Left lung (tissue), 14 donors: ENCODE measurements at places on chromosomes 5 and 9. TPM values are rescaled to one million over a fixed set of nuclear protein-coding genes. Genes with fewer than 3 reads are reported as not detected.

OCLN gene
- 124 TPM for total RNA-seq

DMRT3 gene
- not detected for total RNA-seq

- DNase-seq, result peak; percentile 83
Observed at GRCh38 chr9:128072144-128073021, 4.4 kb downstream of the SLC25A25 start.

- DNase-seq, result no peak
Observed at GRCh38 chr5:75023368-75024159, 28.8 kb downstream of the GCNT4 start.

DNA sequence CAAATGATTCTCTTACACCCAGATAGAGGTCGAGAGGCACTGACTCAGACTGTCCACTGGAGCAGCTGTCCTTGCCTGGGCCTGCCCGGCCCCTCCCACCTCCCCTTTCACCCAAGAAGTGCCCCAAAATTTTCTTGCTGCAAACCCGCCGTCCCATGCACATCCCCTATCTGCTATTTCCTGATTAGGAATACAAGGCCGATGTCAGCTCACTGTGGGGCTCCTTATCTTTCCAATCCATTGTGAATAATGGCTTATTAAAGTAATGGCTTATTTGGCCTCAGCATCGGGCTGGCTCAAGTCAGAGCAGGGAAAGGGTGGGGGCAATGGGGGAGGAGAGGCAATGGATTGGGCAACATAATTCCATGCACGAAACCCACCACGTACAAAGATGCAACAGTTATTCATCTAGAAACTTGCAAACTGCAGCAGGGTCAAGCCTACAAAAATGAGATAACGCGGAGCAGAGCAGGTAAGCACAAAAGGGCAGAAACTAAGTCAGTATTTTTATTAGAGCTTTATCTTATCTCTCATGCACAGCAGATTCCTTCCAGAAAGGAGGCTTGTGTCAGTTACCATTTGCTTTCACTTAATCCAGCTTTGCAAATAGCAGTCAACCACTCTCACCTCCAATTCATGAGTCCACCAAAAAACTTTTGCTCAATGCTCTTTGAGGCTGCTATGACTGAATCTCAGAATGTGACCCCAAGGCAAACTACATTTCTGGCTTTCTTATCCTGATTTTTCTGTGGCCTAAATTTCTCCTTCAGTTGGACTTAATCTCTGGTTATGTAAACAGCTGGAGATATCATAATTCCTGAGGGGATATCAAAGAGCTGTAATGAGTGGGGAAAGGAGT lies 138.2 kb upstream of the OSMR start:
- DNase-seq, result no peak

GRCh38 chr9:14215614-14216013 lies 98.3 kb downstream of the NFIB start:
- DNase-seq, result no peak

DNA sequence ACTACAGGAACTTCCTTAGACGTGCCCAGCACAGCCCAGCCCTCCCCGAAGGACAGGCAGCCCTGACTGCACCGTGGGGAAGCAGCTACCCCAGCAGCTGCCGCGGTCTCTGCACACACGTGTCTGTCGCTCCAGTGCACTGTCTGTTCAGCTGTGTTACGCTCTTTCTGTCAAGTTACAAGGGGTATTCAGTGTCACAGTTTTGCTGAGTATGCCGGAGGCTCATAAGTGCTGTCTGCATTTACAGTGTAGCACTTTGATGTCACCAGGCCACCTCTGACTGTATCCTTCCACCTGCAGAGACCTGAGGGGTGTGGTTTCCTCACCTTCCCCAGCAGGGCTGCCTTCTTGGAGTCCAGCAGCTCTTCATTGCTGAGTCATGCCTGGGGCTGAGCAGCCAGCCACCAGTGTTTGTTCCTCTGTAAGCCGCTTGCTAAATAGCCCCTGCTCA lies 126.8 kb downstream of the EHMT1 start:
- DNase-seq, result no peak

FOXD4L6 gene
- not detected for total RNA-seq

LCN1 gene
- not detected for total RNA-seq

PGM5 gene
- 21.7 TPM for total RNA-seq

DNA sequence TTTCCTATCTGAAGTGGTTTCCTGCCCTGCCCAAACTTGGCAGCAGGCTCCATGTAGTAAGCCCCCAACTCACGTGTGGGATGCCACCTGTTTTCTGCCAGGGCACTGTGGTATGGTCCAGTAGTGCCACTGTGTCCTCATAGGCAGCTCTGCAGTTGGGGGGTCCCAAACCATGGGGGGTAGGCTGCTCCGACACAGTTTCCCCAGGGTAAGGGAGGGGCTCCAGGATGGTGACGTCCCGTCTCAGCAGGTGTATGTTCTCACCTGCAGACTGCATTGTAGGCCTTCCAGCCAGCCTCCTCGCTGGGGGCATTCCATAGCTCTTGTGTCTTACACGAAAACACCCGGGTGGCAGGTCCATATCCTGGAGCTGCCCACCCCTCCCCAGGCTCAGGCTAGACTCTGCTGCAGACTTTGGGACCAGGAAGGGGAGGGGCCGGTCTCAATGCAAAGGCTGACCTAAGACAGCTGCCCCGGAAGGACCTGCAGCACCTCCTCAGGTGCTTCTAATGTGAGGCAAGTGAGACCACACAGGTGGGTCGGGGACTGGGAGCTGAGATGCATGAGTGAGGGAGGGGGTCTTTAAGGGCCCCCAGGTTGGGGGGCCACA lies 330.5 kb upstream of the IRX4 start:
- DNase-seq, result no peak
